ENCODE measurements at places on chromosomes 4 and X.

GRCh38 chr4:53175640-53176039 lies 190.2 kb downstream of the SCFD2 start:
- H3K27ac ChIP-seq, result no peak overlapping the region
- H3K4me3 ChIP-seq, result no peak overlapping the region
- H3K36me3 ChIP-seq, result no peaks in the 10 kb centered on the region
- no peaks in the 10 kb centered on the region for H3K4me1 ChIP-seq

GRCh38 chr4:151226004-151226932 lies 50.7 kb upstream of the PRSS48 start:
- H3K4me1 ChIP-seq, result no peaks in the 10 kb centered on the region
- no peaks in the 10 kb centered on the region for H3K36me3 ChIP-seq
- peak overlapping the region; percentile 7 for H3K27ac ChIP-seq
- no peaks in the 10 kb centered on the region for H3K27me3 ChIP-seq
- no peak for DNase-seq
- H3K4me3 ChIP-seq, result no peak overlapping the region

DNA sequence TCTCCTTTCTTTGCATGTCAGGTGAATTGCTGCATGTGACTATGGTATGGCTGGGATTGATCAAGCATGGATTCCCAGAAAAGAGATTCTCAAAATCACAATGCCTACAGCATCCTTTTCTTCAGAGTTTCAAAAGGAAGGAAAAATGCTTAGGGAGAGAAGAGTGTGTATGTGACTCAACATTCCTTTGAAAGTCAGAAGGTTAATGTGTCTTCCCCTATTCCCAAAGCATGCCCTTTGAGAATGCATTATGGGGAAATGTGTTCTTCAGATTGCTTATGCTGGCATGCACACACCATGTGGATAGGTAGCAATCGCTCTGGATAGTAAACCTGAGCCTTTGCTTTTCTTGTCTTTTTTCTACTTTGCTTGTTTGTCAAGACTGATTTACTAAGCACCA lies 78.5 kb downstream of the ELOVL6 start:
- no peaks in the 10 kb centered on the region for H3K4me1 ChIP-seq
- H3K27ac ChIP-seq, result no peak overlapping the region
- H3K27me3 ChIP-seq, result no peaks in the 10 kb centered on the region
- no peak for DNase-seq
- no peak overlapping the region for H3K4me3 ChIP-seq

DNA sequence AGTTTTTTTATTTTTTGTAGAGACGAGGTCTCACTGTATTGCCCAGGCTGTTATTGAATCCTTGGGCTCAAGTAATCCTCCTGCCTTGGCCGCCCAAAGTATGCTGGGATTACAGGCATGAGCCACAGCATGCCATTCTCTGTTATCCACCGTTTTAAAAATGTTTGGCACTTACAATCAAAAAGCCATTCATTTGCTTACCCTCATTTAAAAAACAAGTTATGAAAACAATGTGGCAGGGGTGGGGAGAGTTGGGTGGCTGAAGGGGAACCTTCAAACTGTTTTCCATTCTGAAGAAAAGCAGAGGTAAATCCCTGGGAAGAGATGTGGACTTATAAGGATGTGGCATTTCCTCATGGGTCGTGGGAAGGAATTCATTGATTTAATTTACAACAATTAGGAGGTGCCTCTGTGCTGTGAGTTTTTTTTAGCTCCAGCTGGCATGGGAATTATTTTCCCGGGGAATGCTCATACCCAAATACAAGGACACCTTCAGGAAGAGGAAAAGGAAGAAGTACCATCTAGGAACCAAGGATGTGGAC lies 103.5 kb downstream of the MID1 start:
- no peak overlapping the region for H3K4me3 ChIP-seq
- no peak overlapping the region for H3K27ac ChIP-seq
- no peaks in the 10 kb centered on the region for H3K4me1 ChIP-seq
- no peaks in the 10 kb centered on the region for H3K36me3 ChIP-seq
- no peak for DNase-seq
- H3K27me3 ChIP-seq, result no peaks in the 10 kb centered on the region

- no peak overlapping the region for H3K27ac ChIP-seq
- H3K4me1 ChIP-seq, result no peaks in the 10 kb centered on the region
- peaks cover 9% of the 10 kb centered on the region for H3K27me3 ChIP-seq
- no peak for DNase-seq
- H3K4me3 ChIP-seq, result peak overlapping the region; percentile 9
Observed at GRCh38 chrX:17375637-17376430, 834 bp downstream of the NHS start.

DNA sequence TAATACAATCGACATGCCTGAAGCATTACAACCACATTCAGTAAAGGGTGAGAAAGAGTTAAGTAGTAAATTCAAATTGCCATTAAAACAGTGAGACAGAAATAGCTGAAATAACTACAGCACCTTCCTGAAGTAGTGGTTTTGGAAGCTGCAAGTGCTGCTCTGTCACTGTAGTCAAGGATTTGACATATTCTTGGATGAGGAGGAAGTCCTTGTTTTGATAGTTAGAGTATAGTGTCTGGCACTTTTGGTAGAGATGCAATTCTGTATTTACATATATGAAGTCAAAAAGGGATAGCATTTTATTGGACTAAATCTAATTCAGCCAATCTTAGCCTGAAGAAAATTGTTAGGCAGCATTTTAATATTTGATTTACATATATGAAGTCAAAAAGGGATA lies 1559.6 kb downstream of the TECRL start:
- no peaks in the 10 kb centered on the region for H3K27me3 ChIP-seq
- no peak for DNase-seq
- no peaks in the 10 kb centered on the region for H3K36me3 ChIP-seq
- H3K4me3 ChIP-seq, result no peak overlapping the region
- no peak overlapping the region for H3K27ac ChIP-seq
- no peaks in the 10 kb centered on the region for H3K4me1 ChIP-seq

All from pancreas (tissue), 10 donors.